ENCODE measurements at places on chromosomes 2 and 18. TPM values are rescaled to one million over a fixed set of nuclear protein-coding genes. Genes with fewer than 3 reads are reported as not detected.

DNA sequence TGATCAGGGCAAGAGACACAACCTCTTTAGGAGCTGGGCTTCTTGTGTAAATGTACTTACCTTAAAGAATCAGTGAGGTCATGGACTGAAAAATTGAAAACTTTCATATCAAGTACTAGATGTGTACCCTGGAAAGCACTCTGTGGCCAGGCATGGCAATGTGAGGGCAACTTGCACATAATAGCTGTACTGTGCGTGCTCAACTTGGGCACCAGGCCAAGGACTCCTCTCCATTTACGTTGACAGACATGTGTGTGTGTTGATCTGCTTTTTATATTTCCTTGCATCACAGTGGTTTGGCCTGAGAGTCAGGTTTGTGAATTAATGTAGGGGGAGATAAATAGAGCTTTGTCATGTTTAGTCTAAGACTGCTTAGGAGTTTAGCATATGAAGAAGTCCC is 669.5 kb upstream of the REG3G start:
- DNase-seq: no peak

GRCh38 chr2:240623531-240624010 is 1.7 kb upstream of the GPR35 start:
- peak; percentile 9 for DNase-seq

DNA sequence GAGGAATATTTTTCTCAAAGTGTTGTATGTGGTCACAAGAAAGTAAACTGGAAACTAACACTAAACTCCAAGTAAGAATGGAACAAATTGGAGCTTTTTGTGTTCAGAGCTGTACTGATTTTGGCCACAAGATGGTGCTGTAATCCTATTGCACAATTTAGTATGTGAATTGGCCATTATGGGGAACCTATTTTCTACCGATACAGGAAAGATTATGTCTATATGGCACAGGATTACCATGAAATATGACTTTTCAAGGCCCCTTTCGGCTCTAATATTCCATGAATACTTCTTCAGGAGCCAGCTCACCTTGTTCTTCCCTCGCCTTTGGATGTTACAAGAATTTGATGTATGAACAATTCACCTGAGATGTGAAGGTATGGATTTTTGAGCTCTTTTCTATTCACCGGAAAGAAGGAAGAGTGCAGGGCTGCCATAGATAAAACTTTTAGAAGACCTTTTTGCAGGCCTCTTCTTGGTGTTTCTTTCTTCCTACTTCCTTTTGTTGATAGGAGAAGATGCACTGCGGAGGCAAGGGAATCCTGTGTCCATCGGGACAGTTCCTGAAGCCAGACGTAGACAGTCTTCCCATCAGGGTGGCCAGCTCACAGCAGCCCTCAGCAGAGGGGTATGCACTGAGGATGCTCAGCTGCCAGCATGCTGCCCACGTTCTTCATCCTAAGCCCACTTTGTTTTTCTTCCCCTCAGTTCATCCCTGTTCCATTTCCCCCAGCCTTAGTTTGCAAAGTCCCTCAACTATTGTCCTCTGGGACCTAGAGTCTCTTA is 13.3 kb downstream of the MRPL44 start:
- no peak for DNase-seq

DNA sequence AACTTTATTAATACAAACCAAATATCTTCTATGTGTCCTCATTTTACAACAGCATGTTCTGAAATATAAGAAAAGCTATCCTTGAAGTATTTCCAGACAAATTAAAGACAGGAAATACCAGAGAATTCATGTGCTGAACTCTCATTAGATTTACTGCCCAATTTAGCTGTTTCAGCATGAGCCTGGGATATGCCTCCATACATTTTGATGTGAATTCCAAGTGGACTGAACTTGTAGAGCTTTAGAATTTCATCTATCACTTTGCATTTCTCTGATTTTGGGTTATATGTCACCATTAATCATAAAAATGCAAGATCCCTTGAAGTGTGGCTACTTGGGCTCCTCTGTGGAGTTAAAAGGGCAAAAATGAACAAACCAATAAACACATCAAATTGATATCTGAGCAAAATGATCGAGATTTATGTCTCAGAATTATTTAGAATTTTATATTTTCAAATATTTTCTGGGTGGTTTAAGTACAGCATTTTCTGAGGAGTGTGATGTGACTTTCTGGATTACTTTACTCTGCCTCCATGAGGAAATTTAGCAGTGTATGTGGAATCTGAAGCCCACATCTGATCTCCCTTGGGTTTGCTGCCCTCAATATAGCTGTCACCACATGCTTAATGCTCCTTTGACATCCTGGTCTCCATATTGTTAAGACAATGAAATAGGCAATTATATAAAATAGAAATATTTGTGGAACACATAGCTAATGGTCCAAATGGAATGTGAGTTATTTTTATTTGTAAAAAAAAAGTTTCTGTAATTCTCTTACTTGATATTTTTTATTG is 206.6 kb upstream of the RBMS1 start:
- DNase-seq: no peak

DNA sequence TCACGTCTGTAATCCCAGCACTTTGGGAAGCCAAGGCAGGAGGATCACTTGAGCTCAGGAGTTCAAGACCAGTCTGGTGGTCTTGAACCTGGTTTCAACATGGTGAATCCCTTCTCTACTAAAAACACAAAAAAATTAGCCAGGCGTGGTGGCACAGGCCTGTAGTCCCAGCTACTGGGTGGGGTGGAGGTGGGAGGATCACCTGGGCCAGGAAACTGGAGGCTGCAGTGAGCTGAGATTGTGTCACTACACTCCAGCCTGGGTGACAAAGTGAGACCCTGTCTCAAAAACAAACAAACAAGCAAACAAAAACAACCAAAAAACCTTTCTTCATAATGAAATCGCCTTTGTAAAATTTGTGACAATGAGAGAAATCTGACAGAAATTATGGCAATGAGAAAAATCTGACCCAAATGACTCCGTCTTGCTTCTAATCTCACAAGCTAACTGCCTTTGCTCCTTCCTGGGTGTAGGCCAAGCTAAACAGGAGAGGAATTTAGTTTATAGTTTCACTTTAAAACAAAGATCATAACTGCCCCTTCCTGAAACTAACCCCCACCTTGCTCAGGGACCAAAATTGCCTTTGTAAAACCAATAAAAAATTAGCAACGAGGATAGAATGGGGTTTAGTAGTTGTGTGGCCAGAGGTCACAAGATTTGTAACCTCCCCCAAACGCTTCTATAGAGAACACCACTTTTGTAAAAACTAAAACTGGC is 60.7 kb upstream of the KIF5C start:
- no peak for DNase-seq

DNA sequence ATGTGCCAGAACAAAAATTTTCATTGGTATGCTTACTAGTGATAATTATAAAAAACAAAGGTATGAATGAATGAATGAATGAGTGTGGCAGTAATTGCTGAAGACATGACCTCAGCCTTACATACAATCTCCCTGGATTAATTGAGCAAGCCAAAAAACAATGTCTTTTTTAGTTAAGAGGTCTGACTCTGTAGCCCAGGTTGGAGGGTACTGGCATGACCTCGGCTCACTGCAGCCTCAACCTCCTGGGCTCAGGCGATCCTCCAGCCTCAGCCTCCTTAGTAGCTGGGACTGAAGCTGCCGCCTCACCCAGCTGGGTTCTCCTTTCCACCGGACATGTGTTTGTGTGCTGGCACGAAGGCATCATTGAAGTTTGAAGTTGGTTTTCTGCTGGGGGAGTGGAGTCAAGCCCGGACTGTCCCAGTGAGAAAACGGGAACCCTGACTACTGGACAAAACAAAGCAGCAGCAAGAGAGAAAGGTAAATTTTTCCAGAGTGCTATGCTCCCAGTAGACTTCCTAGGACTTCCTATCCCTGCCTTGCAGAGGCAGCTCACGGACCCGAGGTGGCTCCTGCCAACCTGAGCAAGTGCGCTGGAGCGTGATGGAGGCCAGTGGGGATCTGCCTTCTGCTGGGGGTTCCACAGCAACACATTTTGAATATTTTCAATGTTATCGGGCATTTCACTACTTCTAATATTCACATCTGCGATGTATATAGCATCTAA is 6.4 kb upstream of the IMP4 start:
- no peak for DNase-seq

DNA sequence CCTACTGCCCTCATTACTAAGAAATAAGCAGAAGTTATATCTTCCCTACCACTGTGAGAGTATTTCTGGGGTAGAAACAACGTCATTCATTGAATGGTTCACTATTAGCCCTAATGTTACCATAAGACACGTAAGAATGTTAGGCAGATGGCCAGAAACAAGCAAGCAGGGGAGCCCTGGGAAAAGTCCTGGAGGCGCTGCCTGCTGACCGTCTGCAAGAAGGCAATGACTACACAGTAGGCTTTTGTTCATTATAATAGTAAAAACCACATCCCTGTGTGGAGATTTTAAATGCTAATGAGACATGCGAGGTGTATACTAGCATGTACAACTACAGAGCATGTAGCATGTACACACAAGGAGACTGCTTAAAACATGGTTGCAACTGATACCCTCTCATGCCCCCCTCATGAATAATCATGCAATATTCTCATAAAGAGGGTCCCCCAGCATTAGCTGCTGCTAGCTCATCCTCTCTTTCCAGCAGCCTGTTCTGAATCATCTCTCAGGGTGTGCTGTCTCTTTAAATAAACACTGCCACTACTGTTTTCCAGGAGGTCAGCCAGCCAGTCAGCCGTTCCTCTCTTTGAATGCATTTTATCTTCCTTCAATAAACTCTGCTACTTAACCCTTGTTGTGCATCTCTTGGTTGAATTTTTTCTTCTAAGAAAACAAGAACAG is 23.6 kb downstream of the SUCLG1 start:
- DNase-seq: no peak

- no peak for DNase-seq
These were observed 460.6 kb upstream of the DSEL start for GRCh38 chr18:67977067-67977616.

GRCh38 chr2:34012715-34013302 is 413.7 kb upstream of the FAM98A start:
- peak; percentile 50 for DNase-seq

Gene HRH4
- not detected for total RNA-seq

Gene GLI2
- total RNA-seq: 3.8 TPM

Gene NOSTRIN
- 16.1 TPM for total RNA-seq

All from left cardiac atrium (tissue), 4 donors.